ENCODE measurements at places on chromosomes 5 and 9.

- no peak for DNase-seq
Observed at GRCh38 chr5:83447533-83447932, 24.0 kb upstream of the VCAN start.

- peak; percentile 84 for DNase-seq
Observed at GRCh38 chr9:127568971-127569885, 42.8 kb upstream of the STXBP1 start.

- DNase-seq: no peak
Observed at GRCh38 chr9:31588756-31589155, 795.7 kb upstream of the ACO1 start.

GRCh38 chr9:110615498-110615897 lies 36.0 kb upstream of the SVEP1 start:
- no peak for DNase-seq

- no peak for DNase-seq
Observed at GRCh38 chr5:52863715-52864290, 76.1 kb downstream of the ITGA1 start.

DNA sequence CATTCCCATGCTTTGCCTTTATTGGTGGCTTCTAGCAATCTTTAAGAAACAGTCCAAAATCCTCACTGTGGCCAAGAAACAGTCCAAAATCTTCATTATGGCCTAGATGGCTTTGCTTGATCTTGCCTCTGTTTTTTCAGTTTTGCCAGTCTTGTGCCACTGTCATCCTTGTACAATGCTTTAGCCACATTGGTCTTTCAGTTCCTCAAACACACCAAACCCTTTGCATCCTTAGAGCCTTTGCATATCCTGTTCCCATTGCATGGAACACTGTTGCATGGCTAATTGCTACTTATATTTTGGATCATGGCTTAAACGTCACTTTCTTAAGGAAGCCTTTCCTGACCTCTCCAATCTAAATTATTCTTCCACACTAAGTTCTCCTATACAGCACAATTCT lies 22.1 kb downstream of the MRRF start:
- no peak for DNase-seq

DNA sequence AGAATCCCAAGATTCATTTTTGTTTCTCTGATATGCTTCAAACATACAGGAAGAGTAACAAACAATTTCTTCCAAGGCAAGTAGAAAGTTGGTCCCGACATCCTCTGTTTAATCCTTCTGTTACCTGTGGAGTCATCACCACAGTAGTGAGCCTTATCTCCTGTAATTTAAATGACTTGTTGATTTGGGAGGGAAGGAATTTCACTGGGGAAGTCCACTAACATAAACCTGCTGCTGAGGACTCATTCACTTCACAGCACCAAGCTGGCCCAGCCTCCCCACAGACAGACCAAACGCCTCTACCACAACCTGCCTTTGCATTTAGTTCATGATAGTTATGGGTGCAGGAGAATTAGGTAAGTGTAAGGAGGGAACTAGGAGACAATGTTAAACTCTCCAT lies 63.2 kb downstream of the PRKACG start:
- no peak for DNase-seq

- peak; percentile 42 for DNase-seq
Observed at GRCh38 chr9:74245866-74246497, 251.2 kb upstream of the RORB start.

DNA sequence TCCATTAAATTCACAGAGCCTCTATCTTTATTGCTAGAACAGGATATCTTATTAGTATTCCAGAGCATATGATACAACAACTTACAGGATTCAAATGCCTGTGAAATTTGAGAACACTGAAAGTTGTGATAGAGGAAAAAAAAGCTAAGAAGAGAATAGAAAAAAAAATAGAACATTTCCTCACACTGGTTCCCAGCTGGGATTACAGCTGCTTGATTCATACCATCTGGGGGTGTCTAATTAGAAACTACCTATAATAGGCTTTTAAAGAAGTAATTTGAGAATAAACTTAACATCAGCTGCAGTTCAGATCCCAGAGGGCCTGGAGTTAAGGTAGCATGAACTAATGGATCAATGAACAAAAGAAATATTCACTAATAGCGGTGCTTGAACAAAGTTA lies 922.0 kb downstream of the CDH12 start:
- DNase-seq: no peak

DNA sequence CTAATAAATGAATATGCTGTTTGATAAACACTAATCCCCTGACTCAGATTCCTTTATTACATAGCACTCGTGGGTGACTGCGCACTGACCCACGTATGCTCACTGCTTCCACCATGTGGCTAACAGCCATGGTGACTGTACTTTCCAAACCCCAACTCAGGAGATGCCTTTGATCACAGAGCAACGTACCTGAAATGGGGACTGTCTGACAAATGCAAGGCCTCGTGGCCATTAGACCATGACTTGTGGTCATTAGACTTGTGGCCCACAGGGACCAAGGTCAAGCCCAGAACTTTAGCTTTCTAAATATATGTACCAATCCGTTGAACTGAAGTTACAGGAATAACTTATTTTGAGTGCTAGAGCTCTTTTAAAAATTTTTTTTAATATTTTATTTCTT lies 46.6 kb downstream of the CYFIP2 start:
- DNase-seq: peak; percentile 81

DNA sequence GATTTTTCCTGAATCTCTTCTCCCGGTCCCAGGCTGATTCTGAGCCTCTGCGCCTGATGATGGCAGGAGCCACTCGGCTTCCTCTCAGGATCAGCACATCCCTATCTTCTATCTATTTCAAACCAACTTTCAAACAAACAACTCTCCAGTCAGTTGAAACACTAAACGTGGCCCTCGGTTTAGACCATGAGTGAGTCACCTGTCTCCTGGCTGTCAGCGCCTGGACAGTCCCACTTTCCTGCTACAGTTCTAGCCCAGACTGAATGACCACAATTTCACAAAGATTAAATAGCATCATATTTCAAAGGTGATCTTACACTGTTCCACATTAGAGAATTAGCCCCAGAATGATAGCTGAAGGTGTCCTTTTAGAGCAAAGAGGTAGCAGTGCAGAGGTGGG lies 6.2 kb downstream of the SLC6A19 start:
- no peak for DNase-seq

- DNase-seq: peak; percentile 37
Observed at GRCh38 chr9:87678650-87679355, 47.1 kb upstream of the CTSL start.

DNA sequence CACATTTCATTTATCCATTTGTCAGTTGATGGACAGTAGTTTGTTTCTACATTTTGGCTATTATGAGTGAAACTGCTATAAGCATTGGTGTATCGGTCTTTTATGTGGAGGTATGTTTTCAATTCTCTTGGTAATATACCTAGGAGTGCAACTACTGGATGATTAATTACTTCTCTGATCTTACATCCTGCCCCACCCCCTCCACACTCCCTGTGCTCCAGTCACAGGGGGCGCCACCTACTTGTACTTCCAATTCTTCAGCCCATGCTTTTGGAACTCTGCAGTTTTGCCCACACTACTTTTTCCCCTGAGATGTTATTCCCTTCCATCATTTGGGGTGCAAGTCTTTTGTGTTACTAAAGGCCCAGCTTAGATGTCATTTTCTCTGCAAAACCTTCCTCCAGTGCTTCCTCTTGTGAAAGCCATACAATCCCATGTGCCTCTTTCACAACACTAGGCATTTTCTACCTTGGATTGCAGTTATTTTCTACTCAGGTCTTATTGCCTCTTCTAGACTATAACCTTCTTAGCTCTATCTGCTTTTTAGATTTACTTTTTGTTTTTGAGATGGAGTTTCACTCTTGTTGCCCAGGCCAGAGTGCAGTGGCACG lies 42.1 kb downstream of the SEC61B start:
- no peak for DNase-seq

- DNase-seq: no peak
Observed at GRCh38 chr5:61777292-61777691, 445.2 kb downstream of the ZSWIM6 start.

DNA sequence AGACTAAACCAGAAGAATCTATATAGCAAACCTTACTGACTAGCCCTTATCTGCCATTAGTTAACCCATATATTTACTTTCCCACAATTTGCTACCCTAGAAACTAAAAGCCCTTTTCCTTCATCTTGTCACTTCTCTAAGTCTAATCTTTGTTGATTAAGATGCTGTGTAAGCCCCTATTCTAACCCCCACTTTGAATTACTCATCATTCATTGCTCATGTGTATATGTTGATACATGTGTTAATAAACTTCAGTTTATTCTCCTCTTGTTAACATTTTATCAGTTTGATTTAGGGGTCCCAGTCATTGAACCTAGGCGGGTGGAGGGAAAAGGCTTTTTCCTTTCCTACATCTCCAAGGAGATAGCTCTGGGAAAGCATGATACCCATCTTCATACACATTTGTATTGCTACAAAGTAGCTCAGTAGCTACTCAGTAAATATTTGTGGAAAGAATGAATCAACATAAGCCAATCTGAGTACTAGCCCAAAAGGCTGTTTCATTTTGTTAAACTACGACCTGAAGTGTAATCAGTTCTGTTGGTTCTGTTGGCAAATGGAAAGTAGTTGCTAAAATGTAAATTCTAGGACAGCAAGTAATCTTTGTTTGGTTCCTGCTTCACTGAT lies 35.1 kb upstream of the NDFIP1 start:
- no peak for DNase-seq

DNA sequence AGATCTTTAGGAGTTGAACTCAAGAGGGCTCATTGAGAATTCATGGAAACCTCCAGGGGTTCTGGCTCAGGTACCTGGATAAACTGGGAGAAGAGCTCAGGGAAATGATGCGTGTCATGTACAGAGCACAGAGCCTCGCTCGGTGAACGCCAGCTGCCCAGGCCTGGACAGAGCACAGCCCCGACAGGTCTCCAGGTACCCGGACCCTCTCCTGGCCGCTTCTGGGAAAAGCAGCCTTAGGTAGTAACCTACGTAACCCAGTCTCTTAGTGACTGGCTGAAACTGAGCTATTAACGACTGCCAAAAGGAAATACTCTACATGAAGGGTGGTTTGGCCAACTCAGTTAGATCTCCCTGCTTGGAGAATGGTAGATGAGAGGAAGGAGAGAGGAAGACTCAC lies 157.4 kb downstream of the TTLL11 start:
- no peak for DNase-seq

GRCh38 chr5:127425037-127425436 lies 92.4 kb upstream of the PRRC1 start:
- no peak for DNase-seq

DNA sequence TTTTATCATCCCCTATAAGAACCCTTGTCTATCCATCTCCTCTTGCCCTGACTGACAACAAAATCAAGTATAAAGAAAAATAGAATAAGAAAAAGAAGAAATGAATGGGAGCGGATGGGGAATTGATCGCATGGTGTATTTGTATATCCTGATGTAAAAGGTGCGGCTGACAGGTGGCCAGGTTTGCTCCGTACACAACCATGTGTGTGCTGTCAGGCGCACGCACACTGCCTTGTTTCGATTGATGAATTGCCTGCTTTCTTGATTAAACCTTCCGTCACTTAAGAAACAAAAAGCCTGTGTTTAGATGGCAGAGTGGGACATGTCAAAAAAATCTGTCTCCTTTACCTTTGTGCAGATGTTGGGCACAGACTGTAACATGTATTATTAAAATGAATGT lies 102.6 kb downstream of the MVB12B start:
- DNase-seq: no peak

DNA sequence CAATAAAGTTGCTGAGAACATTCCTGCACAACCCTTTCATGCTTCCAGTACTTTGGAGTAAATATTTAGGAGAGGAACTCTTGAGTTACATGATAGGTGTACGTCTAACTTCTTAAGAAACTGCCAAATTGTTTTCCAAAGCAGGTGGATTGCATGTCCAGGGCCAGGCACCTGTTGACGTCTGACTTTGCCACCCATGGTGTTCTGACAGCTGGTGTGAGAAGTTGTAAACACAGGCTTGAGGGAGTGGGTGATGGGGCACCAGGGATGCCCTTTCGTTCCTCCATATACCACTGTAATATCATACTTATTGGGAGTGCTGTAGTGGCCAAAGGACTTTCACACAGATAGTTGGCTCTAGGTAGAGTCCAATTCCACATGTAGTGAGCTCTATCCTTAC lies 352.1 kb downstream of the GADD45G start:
- DNase-seq: no peak

- DNase-seq: no peak
Observed at GRCh38 chr9:98642661-98643312, 65.9 kb downstream of the GABBR2 start.

GRCh38 chr5:15573590-15573989 lies 73.6 kb downstream of the FBXL7 start:
- no peak for DNase-seq

DNA sequence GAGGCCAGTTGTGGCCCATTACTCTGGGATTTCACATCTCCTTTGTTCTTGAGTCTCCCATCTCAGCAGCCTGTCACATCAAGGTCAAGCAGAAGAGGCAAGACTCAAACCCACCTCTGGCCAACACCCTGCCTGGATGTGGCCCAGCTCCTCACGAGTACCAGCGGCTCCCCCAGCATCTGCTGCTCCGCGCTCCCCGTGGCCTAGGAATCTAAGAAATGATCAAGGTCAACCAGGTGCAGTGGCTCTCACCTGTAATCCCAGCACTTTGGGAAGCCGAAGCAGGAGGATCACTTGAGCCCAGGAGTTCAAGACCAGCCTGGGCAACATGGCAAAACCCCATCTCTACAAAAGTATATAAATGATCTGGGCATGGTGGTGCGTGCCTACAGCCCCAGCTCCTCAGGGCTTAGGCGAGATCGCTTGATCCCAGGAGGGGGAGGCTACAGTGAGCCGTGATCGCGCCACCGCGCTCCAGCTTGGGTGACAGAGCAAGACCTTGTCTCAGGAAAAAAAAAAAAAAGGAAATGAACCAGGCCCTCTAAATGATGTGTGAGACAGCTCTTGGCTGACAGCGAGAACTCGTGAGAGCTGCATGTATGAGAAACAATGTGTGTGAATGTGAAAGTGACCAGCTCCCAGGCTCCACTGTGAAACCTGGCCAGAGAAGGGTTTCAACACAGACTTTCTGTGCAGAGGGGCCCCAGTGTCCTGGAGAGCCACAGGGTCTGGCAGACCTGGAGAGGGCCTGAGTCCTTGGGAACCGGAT lies 61.6 kb upstream of the ANGPTL2 start:
- no peak for DNase-seq
